ENCODE measurements at places on chromosomes 1 and 21. TPM values are rescaled to one million over a fixed set of nuclear protein-coding genes. Genes with fewer than 3 reads are reported as not detected.

SLC44A5 gene
- total RNA-seq: 5.3 TPM

TMEM269 gene
- not detected for total RNA-seq

SH2D5 gene
- total RNA-seq: 0.96 TPM

DNA sequence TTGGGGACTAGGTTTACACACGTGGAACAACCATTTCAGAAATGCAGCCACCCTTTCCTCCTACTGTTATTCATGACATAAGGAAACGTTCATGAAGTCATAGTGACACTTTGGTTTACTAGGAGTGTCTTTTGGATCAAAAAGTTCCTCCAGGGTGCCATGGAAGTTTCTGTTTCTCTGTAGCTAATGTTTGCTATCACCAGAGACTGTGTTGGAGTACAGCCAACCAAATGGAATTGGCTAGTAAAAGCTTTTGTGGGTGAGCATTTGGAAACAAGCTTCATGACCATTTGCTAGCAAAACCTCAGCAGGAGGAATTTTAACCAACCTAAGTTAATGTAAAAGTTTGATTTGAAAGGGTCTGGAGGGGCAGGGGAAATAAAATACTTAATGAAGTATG lies 43.9 kb upstream of the ADGRL2 start:
- DNase-seq: no peak

GRCh38 chr1:89276690-89277089 lies 4.0 kb upstream of the GBP5 start:
- no peak for DNase-seq

DNA sequence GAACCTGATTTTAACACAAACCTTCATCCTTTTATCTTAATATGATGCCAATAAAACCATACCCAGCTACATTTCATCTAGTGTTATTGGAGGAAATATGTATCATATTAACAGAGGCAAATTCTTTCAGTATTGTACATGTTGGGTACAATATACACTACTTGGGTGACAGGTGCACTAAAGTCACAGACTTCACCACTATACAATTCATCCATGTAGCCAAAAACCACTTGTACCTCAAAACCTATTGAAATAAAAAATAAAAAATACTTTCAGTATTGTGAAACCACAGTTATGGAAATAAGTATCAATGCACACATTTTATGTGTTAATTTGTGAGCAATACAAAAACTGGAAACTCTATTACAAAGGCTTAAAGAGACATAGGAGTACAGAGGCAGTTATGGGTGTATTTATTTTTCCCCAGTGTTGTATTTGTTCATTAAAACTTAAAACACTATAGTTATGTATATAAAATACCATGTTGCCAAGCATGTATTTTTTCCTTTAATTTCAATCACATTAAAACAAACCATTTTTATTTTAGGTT lies 25.1 kb upstream of the GPR88 start:
- no peak for DNase-seq
